ENCODE measurements at places on chromosomes 6 and 20. TPM values are rescaled to one million over a fixed set of nuclear protein-coding genes. Genes with fewer than 3 reads are reported as not detected.

DNA sequence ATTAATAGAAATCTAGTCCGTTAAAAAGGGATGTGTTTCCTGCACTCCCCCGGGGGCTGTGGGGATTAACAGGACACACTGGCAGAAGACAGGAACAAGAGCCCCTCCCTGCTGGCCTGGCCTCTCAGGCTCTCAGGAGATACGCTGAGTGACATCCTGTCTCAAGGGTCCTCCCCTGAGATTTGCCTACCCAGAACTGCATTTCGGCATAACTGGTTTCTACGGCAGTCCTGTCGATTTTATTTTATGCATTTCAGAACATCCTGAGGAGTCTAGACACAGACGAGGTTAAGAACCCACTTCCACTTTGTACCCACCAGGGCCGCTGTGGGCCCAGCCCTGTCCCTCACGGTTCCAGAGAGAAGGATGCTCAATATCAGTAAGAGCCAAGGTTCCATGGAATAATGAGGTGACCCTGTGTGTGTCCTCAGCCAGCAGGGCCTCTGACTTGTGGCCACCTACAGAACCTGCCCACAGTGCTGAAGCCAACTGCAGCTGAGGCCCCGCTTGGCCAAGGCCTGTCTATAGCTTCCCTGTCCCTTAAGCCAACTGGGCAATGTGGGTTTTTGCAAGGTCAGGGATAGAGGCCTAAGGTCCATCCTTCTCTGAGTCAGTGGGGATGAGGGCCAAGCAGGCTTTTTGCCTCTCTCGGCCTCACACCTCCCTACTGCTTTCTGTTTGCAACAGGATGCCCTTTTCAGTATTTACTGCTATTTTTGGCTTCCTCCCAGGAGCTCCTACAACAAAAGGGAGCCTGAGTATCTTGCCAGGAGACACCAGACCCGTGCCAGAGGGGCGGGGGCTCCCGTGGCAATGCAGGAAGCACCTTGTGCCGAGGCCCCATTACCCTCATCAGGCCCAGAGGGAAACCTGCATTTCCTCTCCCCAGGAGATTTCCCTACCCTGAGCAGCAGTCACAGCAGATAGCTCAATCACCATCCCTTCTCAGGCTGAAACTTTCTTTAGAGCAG, 14.7 kb downstream of the UQCC2 start:
- H3K27ac ChIP-seq: peak overlapping the region; percentile 90
- peaks cover 52% of the 10 kb centered on the region for H3K36me3 ChIP-seq
- peaks cover 84% of the 10 kb centered on the region for H3K4me1 ChIP-seq
- peak overlapping the region; percentile 26 for H3K4me3 ChIP-seq
- no peaks in the 10 kb centered on the region for H3K27me3 ChIP-seq

GRCh38 chr6:151014404-151015100, 149.1 kb downstream of the MTHFD1L start:
- no peaks in the 10 kb centered on the region for H3K27me3 ChIP-seq
- H3K27ac ChIP-seq: no peak overlapping the region
- no peak overlapping the region for H3K4me3 ChIP-seq
- peak; percentile 75 for DNase-seq
- H3K36me3 ChIP-seq: peaks cover 50% of the 10 kb centered on the region

DNA sequence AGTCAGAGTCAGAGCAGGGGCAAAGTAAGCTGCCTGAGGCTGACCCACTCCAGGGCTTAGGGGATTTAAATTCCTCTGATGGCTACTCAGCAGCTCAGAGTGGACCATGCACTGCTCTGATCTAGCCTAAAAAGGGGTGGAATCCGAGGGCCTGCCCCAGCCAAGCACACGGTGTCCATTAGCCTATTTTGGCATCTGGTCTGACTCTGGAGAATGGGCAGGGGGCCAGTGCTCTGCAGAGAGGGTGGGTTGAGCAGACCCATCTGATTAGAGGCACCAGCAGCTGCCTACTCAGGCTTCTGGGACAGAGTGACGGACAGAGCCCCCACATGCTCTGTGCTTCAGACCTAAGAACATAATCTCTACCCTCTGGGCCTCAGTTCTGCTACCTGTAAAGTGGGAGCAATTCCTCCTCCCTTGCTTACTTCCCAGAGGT, 25.9 kb upstream of the TGM2 start:
- H3K36me3 ChIP-seq: no peaks in the 10 kb centered on the region
- H3K27me3 ChIP-seq: peaks cover 5% of the 10 kb centered on the region
- H3K4me3 ChIP-seq: no peak overlapping the region
- H3K4me1 ChIP-seq: no peaks in the 10 kb centered on the region
- no peak overlapping the region for H3K27ac ChIP-seq

GRCh38 chr6:133701633-133702331, 187.1 kb upstream of the TCF21 start:
- peaks cover 10% of the 10 kb centered on the region for H3K27me3 ChIP-seq
- H3K27ac ChIP-seq: no peak overlapping the region
- DNase-seq: no peak
- no peaks in the 10 kb centered on the region for H3K4me1 ChIP-seq
- H3K36me3 ChIP-seq: no peaks in the 10 kb centered on the region

- no peak for DNase-seq
- H3K36me3 ChIP-seq: no peaks in the 10 kb centered on the region
- no peaks in the 10 kb centered on the region for H3K27me3 ChIP-seq
- no peaks in the 10 kb centered on the region for H3K4me1 ChIP-seq
Measured at GRCh38 chr6:114588726-114589125, 245.9 kb upstream of the HS3ST5 start.

GRCh38 chr6:139150920-139151319, 16.0 kb downstream of the HECA start:
- H3K36me3 ChIP-seq: peaks cover 45% of the 10 kb centered on the region
- H3K27me3 ChIP-seq: no peaks in the 10 kb centered on the region
- peak overlapping the region; percentile 100 for H3K27ac ChIP-seq

DNA sequence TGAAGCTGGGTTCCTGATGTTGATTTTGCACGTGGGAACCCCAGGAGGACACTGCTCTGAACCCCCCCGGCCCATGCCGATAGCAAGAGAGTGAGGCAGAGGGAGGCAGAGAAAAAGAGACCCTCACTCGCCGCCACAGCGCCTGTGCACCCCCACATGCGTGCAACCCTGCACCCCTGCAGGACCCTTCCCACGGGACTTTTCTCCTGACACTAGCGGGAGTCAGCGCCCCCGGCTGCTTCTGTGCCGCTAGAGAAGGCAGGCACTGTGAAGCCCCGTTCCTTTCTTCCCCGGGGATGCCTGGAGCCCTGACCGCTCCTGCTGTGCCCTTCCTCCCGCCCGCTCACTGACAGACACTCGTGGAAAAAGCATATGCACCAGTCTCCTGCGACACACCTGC, 67.4 kb downstream of the GMPR start:
- H3K4me1 ChIP-seq: peaks cover 5% of the 10 kb centered on the region
- no peaks in the 10 kb centered on the region for H3K27me3 ChIP-seq
- H3K36me3 ChIP-seq: peaks cover 16% of the 10 kb centered on the region
- no peak for DNase-seq
- H3K27ac ChIP-seq: no peak overlapping the region

DNA sequence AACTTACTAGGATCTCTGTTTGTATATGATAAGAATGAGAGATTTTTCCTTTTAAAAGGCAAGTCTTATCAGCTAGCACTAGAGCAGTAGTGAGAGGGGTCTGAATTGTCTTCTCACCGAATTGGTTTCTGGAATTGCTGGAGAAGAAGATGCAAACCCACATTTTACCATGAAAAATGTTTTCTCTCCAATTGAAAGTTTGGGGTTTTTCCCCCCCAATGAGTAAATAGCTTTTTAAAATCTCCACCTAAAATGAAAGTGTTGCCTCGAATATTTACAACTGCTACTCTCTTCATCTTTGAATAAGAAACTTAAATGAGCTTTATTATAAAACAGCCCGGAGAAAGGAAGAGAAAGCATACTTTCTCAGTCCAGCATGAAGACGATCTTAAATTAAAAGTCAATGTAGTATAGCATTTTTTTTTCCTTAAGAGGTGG, 1.8 kb downstream of the TCF21 start:
- DNase-seq: no peak
- peak overlapping the region; percentile 63 for H3K4me3 ChIP-seq
- no peaks in the 10 kb centered on the region for H3K36me3 ChIP-seq
- H3K27ac ChIP-seq: no peak overlapping the region
- peaks cover 41% of the 10 kb centered on the region for H3K4me1 ChIP-seq
- peaks cover 75% of the 10 kb centered on the region for H3K27me3 ChIP-seq

DNA sequence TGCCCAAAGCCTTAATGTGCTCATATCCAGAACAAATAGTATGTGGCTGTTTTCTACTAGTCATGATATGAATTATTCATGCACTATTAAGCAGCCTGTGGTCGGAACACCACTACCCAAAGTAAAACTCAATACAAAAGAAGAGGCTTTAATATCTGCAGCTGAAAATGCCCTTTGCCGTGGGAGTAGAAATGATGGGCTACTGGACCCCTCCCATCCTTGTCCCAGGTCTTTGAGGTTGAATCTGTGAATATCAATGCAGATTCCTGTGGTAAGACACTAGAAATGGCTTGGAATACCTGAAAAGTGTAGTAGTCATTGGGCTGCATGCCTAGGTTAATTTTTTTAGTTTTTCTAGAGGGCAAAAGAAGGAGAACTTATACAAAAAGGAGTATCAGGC, 303.7 kb downstream of the TBC1D7 start:
- no peak overlapping the region for H3K4me3 ChIP-seq
- H3K27ac ChIP-seq: no peak overlapping the region
- no peaks in the 10 kb centered on the region for H3K4me1 ChIP-seq
- peaks cover 18% of the 10 kb centered on the region for H3K27me3 ChIP-seq

- H3K4me3 ChIP-seq: no peak overlapping the region
- H3K4me1 ChIP-seq: no peaks in the 10 kb centered on the region
- no peak for DNase-seq
Measured at GRCh38 chr6:6331946-6332601, 11.6 kb upstream of the F13A1 start.

DNA sequence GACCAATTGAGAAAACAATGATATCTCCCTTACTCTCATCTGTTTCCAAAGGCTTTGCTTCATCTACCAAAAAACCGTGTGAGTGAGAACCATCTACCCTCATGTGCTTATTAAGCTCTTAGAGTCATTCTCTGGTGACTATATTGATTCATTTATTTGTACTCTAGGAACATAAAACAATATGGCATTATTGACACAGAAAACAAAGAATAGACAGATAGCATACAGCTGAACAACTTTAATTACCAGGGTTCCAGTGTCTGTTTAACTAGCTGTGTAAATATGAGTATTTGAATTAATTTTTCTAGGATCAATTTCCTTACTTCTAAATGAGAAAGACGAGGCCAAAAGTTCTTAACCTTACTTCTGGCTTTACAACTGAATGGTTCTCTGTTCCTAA, 31.3 kb upstream of the HEY2 start:
- H3K36me3 ChIP-seq: no peaks in the 10 kb centered on the region
- DNase-seq: no peak
- peaks cover 7% of the 10 kb centered on the region for H3K4me1 ChIP-seq
- H3K27me3 ChIP-seq: peaks cover 13% of the 10 kb centered on the region

DNA sequence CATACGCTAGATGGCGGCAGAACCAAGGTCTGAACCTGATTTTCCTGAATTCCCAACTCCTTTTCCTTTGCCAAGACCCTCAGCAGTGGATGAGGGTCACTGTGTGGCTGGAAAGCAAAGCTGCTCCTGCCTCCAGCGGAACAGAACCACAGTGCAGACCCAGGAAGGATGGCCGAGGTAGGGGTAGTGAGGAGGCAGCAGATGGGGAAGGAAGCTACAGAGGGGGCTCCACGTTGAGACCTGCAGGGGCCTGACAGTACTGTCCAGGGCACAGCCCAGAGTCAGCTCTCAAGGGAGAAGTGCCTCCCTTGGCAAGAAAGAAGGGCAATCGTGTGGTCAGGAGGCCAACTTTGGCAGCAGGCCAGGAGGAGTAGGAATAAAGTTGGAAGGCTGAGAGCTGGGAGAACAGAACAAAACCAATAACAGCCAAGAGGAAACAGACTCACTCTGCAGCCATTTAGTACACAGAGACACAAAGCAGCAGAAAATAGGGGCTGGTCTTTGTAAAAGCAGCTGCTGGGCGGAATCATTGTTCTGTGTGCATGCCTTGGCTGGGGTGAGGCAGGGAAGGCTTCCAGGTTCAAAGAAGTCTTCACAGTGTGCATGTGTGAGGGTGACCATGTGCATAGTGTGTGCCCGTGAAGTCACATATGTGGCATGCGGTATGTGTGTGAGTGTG, 3.1 kb downstream of the GABRR2 start:
- no peaks in the 10 kb centered on the region for H3K4me1 ChIP-seq
- H3K27ac ChIP-seq: no peak overlapping the region
- DNase-seq: no peak

DNA sequence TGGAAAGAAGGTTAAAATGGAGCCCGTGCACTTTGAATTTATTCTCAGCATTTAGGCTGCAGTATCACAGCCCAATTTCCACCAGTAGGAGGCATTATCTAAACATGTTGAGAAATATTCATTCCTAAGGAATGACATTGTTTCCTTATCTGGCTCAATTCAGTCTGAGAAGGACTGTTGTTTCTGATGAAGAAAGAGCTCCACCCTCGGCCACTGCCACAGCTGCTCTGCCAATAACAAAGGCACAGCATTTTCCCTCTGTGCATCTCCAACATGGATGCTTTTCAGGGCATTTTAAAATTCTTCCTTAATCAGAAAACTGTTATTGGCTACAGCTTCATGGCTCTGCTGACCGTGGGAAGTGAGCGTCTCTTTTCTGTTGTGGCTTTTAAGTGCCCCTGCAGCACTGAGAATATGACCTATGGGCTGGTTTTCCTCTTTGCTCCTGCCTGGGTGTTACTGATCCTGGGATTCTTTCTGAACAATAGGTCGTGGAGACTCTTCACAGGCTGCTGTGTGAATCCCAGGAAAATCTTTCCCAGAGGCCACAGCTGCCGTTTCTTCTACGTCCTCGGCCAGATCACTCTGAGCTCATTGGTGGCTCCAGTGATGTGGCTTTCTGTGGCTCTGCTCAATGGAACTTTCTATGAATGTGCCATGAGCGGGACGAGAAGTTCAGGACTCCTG, at the start of gene CALHM5:
TSS of gene CALHM5 (plus strand) at position 216 of the 687 bp plus-strand sequence. CDS start at position 274, 58 bp downstream.
- H3K4me1 ChIP-seq: no peaks in the 10 kb centered on the region
- no peaks in the 10 kb centered on the region for H3K36me3 ChIP-seq
- no peaks in the 10 kb centered on the region for H3K27me3 ChIP-seq
- no peak within 1 kb of the TSS for H3K4me3 ChIP-seq

- DNase-seq: no peak
- no peaks in the 10 kb centered on the region for H3K27me3 ChIP-seq
- no peak overlapping the region for H3K4me3 ChIP-seq
- H3K27ac ChIP-seq: no peak overlapping the region
- no peaks in the 10 kb centered on the region for H3K36me3 ChIP-seq
- peaks cover 1% of the 10 kb centered on the region for H3K4me1 ChIP-seq
Measured at GRCh38 chr6:53864781-53865180, 70.0 kb downstream of the LRRC1 start.

- H3K27ac ChIP-seq: no peak overlapping the region
- peaks cover 10% of the 10 kb centered on the region for H3K27me3 ChIP-seq
- DNase-seq: no peak
Measured at GRCh38 chr6:125197795-125198269, 44.3 kb downstream of the TPD52L1 start.

GRCh38 chr20:51826372-51826771, 24.1 kb upstream of the SALL4 start:
- H3K4me1 ChIP-seq: no peaks in the 10 kb centered on the region
- H3K27me3 ChIP-seq: peaks cover 4% of the 10 kb centered on the region
- no peak for DNase-seq
- H3K36me3 ChIP-seq: no peaks in the 10 kb centered on the region
- no peak overlapping the region for H3K4me3 ChIP-seq

- peaks cover 6% of the 10 kb centered on the region for H3K36me3 ChIP-seq
- H3K4me1 ChIP-seq: peaks cover 36% of the 10 kb centered on the region
- peak; percentile 88 for DNase-seq
Measured at GRCh38 chr6:28863604-28864325, 60.0 kb downstream of the TRIM27 start.

- H3K4me3 ChIP-seq: no peak overlapping the region
- DNase-seq: no peak
Measured at GRCh38 chr6:161210857-161211256, 63.0 kb downstream of the AGPAT4 start.

REPS1 gene
- total RNA-seq: 90.9 TPM

TCF15 gene
- not detected for total RNA-seq

SOBP gene
- total RNA-seq: 0.49 TPM

EFHC1 gene
- 2.2 TPM for total RNA-seq

CENPW gene
- total RNA-seq: 44.1 TPM

DYNLT2 gene
- 2.0 TPM for total RNA-seq

TMEM244 gene
- total RNA-seq: not detected

DNAH8 gene
- total RNA-seq: not detected

Data from activated CD4-positive, alpha-beta T cell treated with anti-CD3 and anti-CD28 coated beads for 36 hours (primary cell).